ENCODE measurements at places on chromosomes 2 and 18.

GRCh38 chr18:63963615-63964256 is 6.1 kb upstream of the SERPINB8 start:
- DNase-seq, result peak; percentile 50

DNA sequence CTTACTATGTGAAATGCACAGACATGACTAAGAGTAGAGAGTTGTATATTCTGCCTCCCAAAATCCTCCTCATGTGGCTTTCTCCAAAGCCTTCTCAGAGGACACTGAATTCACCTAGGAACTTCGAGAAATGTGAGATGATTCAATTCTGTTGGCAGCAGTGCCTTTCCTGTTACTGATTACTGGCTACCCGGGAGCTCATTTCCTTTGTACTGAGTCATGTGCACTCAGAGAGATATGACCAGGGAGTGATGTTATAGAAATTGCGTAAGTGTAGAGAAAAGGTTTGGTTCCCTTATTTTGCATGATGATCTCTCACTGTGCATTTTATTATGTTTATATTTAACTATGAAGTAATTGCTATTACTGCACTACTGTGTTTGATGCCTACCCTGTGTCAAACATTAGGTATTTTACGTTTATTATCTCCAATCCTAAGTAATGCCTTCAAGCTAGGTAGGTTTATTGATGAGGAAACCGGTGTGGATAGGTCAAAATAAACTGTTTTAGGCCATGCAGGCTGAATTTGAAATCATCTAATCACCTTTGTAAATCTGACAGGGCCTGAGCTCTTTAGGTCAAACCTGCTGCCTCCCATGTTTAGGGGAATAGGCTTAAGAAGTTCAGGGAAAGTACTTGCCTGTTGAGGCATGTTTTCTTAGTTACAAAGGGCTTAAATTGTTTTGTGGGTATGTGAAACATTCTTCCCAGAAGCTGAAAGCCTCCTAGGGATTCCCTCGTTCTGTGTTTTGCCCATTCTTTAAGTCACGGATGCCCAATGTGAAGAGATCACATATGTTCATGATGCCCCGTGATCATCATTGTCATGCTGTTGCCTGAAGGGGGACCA is 86.8 kb downstream of the FMNL2 start:
- DNase-seq, result peak; percentile 94

- DNase-seq, result peak; percentile 34
Measured at GRCh38 chr18:36212301-36213171, 25.2 kb downstream of the MOCOS start.

- DNase-seq, result peak; percentile 24
Measured at GRCh38 chr2:348361-348916, 60.5 kb upstream of the ALKAL2 start.

DNA sequence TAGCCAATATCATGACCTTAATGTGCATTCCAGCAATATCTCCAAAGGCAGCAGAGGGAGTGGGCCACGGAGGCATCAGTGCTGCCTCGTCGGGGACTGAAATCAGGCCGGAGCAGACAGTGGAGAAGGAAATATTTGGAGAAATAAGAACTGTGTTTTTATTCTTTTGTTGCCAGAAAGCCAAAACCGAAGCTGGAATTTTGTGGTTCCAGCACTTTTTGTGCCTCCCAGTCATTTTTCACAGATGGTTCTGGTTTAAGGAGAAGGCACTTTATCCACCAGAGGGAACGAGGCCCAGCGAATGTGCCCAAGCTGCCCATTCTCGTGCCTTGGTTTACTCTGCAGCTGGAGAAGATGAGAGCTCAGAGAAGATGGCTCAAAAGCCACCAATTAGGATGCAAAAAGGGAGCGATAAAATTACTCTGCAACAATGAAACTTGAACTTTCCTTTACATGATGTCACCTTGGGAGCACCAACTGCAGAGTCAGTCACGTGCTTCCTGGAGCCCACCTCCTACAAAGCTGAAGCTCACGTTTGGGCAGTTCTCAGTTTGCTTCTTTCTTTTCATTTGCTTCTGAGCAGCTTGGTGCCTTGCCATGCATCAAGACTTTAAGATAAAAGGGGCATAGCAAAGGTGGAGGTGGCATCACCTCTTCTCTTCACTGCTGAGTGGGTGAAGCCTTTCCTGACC is 288.7 kb downstream of the LPIN1 start:
- no peak for DNase-seq

GRCh38 chr2:152511981-152512380 is 177.0 kb downstream of the FMNL2 start:
- DNase-seq, result no peak

- no peak for DNase-seq
Measured at GRCh38 chr2:40113272-40113968, 334.4 kb upstream of the THUMPD2 start.

GRCh38 chr2:9403924-9404323 is 19.4 kb downstream of the ITGB1BP1 start:
- DNase-seq, result no peak
